Heart right ventricle (tissue), 16 donors: ENCODE measurements at places on chromosomes 4 and X.

DNA sequence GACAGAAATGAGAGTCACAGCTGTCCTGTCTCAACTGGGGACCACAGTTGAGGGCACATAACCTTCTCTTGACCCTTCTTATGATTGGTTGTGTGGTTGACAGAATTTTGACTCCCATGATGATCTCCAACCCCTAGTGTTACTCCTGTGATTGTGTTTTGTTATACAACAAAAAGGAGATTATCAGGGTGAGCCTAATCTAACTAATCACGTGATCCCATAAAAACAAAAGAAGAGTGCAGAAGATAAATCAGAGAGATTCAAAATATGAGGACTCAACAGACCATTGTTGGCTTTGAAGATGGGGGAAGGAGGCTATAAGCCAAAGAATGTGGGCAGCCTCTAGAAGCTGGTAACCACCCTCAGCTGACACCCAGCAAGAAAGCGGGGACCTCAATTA is 72.7 kb downstream of the GUCY2F start:
- no peak for DNase-seq

- DNase-seq, result no peak
Observed at GRCh38 chr4:123750044-123750443, 353.4 kb downstream of the SPRY1 start.

- no peak for DNase-seq
Observed at GRCh38 chrX:150542846-150543229, 25.6 kb upstream of the MTM1 start.

- DNase-seq, result no peak
Observed at GRCh38 chrX:74511704-74512103, 90.4 kb downstream of the SLC16A2 start.

DNA sequence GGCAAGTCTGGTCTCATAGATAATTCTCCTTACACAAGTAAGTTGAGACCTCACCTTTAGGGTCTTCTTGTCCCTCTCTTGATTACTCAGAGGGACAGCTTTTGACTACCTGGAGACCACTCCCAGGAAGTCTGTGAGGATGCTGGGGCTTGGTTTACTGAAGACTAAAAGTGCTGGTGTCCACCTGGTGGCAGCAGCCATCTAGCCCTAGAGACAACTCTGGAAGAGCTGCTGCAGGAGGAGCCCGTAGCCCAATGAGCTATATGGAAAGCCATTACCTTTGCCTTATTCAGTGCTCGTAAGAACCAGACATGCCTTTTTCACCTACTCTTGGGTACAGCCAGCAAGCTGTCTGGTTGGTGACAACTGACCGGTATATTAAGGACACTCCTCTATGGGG is 7.3 kb downstream of the FGFBP2 start:
- DNase-seq, result no peak

DNA sequence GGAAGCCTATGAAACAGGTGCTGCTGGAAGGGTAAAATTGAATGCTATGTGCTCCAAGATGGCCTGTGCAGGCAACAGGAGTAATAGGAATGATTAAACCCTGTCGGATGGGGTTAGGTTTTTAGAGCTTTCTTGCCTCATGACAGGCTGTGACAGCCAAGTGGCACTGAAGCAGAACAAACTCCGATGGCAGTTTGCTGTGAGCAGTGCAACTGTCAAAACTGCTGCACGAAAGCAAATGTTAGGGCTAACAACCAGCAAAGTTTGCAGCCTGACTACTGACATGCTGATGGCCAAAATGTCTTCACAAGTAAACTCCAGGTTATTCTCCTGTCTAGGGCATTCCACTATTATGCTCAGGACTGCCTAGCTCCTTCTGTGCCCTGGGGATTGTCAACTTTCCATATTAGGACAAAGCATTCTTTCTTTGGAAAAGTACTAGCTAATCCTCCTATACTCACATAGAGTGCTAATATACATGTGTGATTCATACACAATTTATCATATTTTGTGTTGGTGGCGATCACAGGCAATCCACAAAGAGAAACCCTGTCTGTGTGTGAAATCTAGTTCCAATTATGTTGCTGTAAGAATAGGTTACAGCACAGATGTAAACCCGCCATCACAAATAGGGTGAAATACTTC is 486.6 kb upstream of the TENM3 start:
- DNase-seq, result no peak

GRCh38 chr4:152462047-152462446 is 73.8 kb downstream of the FBXW7 start:
- no peak for DNase-seq

DNA sequence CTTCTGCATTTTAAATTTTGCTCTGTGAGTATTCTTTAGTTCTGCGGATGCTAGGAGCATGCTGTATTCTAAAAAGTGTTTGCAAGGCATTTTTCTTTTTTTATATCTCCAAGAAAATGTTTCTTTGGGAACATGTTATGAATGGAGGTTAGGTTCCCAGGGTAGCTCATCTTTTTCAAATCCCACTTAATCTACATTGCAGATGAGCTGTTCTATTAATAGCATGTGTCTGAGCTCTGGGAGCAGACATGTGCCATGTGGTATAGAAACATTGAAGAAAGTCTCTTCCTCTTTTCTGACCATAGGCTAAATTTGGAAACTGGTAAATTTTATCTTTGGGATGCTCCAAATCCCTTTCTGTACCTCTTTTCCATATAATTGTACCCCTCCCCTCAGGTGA is 23.2 kb downstream of the DIAPH2 start:
- no peak for DNase-seq

DNA sequence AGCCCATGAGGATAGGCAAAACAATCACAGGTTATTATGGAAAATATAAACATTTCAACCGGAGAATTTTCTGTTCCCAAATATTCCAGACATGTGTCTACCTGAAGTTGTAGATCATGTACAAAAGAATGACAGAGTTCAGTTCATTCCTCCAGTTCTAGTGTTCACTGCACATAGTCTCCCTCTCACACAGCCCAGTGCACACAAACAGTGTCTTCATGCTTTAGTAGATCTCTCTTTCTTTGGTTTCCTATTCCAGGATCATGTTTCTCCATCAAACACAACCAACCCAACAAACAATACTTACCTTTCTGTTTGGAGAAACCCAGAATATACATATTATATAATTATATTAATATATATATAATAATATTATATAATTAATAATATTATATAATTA is 671.9 kb downstream of the TRIML1 start:
- DNase-seq, result no peak

- no peak for DNase-seq
Observed at GRCh38 chr4:772118-772517, 53.8 kb downstream of the CPLX1 start.

DNA sequence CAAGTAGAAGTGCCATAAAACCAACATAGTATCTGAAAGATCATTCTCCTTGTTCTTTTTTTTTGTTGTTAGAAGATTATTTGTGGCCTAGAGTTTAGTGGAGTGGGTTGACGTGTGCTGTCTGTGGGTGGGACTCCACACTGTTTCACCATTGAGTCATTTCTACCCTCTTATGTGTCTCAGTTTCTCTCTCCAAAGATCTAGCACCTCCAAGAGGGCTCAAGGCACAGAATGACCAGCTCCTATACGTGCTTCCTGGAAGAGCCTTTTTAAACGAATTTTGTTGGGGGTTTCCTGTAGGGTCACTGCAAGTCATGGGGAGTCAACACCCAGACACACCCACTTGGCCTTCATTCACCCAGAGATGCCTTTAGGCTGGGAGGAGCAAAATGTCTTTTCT is 150.1 kb downstream of the KLF8 start:
- DNase-seq, result no peak

DNA sequence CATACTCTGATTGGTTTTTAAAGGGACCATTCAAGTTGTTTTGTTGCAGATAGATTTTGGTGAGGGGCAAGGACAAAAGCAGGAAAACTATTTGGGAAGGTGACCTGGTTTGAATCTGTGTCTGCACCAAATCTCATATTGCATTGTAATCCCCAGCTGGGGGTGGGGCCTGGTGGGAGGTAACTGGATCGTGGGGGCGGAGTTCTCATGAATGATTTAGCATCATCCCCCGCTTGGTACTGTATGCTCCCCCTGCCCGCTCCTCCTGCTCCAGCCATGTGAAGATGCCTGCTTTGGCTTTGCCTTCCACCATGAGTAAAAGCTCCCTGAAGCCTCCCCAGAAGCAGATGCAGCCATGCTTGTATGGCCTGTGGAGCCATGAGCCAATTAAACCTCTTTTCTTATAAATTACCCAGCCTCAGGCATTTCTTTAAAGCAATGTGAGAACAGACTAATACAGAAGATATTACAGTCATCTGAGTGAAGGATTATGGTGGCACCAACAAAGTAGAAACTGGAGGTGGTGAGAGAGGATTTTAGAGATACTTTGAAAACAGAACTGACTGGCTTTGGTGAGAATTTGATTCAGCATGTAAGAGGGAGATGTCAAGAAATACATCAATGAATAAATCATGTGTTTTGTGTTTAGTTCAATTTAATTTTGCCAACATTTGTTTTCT is 14.4 kb downstream of the IL21 start:
- no peak for DNase-seq

DNA sequence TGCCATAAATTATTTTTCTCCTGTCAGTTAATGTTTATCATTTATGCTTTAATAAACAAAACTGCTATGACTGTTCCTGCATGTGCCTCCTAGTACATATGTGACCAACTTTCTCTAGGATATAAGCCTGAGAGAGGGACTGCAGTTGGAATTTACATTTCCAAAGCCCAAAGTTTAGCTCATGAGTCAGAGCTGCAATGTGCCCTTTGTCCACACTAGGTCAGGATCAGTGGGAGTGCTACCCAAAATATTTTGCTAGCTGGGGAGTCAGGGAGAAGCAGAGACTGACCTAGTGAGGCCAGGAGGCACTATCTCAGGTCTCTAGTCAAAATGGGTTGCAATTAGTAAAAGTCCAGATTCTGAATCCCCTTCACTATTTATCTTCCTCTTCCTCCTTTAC is 92.7 kb downstream of the AR start:
- no peak for DNase-seq

DNA sequence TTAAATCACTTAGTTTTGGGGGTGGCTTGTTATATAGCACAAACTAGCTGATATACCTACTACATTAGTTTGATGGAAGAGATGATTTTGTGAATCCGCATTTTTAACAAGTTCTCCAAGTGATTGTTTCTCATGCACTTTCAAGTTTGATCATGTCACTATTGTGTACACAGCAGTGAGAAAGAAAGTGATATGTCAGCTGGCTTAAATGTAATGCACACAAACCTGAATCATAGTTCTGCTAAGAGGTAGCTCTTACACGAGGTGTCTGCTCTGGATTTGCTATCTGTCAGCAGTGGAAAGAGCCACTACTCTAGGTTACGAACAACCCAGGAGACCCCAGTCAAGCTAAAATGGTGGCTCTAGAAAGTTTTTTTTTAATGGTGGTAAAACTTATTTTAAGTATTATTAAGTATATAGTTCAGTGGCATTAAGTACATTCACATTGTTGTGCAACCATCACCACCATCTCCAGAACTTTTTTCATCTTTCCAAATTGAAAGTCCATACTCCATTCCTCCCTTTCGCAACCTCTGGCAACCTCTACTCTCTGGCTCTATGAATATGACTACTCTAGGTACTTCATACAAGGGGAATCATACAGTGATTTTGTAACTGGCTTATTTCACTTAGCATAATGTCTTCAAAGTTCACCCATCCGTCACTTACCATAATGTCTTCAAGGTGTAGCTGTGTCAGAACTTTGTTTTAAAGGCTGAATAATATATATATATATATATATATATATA is 147.3 kb downstream of the HS6ST2 start:
- no peak for DNase-seq
